Esophagus squamous epithelium (tissue), 5 donors: ENCODE measurements at places on chromosomes 6 and 20. TPM values are rescaled to one million over a fixed set of nuclear protein-coding genes. Genes with fewer than 3 reads are reported as not detected.

DNA sequence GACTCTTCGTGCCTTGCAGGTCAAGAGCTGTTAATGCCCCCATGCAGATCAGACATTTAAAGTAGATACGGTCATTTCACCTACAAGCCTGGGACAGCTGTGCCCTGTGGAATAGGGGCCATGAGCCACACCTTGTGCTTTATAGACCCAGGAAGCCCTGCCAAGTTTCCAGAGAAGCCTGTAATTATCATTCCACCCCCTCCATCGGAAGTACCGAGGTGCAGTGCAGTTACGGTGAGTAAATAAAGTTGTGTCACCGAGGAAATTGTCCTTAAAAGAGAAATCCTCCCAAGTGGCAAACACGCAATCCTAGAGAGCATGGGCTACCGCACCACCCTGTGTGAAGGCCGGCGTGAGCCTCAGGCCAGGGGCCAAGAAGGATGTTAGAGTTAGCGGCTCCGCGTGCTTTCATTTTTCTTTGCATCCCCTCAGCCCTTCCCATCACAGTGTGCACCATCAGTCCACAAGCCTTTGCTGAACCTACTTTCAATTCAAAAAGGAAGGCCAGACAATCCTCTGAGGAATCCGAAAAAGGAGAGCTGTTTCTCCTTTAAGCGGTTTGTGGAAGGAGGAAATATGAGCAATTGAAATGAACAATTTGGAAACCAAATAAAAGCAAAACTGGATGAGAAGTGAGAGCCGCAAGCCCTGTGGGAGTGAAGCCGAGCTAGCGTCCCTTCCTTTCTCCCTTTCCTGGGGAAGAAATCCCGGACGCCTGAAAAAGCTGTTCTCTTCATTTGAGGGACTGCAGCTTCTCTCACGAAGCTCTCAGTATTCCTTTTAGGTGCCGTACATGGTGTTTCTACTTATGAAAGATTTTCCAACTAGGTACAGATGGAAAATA is 183.3 kb upstream of the PDE10A start:
- H3K27ac ChIP-seq = no peak overlapping the region
- no peaks in the 10 kb centered on the region for H3K36me3 ChIP-seq
- no peaks in the 10 kb centered on the region for H3K27me3 ChIP-seq
- H3K4me1 ChIP-seq = no peaks in the 10 kb centered on the region
- DNase-seq = no peak
- peak overlapping the region; percentile 38 for H3K4me3 ChIP-seq

- DNase-seq = no peak
- H3K27me3 ChIP-seq = no peaks in the 10 kb centered on the region
- peaks cover 100% of the 10 kb centered on the region for H3K36me3 ChIP-seq
Observed at GRCh38 chr20:41119614-41120561, 17.5 kb upstream of the PLCG1 start.

GRCh38 chr6:5490501-5491069 is 229.3 kb downstream of the FARS2 start:
- H3K27ac ChIP-seq = no peak overlapping the region
- no peaks in the 10 kb centered on the region for H3K4me1 ChIP-seq
- no peaks in the 10 kb centered on the region for H3K27me3 ChIP-seq
- H3K4me3 ChIP-seq = no peak overlapping the region

DNA sequence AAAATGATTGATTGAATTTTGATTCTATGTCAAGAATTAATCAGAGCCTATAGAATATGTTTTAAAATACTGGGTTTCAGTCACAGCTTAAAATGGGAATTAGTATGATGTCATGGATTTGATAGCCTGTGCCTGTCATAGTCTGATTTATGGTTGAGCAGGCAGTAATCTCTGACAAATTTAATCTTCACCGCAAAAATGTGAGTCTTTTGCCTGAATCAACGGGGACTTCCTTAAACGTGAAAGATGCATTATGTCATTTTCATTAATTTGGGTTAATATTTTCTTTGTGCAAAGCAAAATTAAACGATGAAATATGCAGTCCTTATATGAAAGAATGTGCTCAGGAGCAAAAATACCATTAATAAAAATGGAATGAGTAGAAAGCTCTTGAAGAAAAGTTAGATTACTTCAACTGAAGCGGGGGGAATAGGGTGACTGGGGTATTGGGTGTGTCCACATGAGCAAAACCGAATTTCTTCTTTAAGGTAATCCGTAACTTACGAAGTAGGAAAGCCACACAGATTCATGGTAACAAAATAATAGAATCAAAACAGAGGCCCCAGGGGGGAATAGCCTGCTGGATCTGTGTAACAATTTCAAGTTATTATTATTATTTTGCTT is 339.6 kb upstream of the NOX3 start:
- no peaks in the 10 kb centered on the region for H3K27me3 ChIP-seq
- no peaks in the 10 kb centered on the region for H3K36me3 ChIP-seq
- no peak for DNase-seq
- no peak overlapping the region for H3K27ac ChIP-seq
- no peak overlapping the region for H3K4me3 ChIP-seq
- no peaks in the 10 kb centered on the region for H3K4me1 ChIP-seq

- H3K27me3 ChIP-seq = no peaks in the 10 kb centered on the region
- H3K4me1 ChIP-seq = peaks cover 12% of the 10 kb centered on the region
- no peak overlapping the region for H3K27ac ChIP-seq
- H3K36me3 ChIP-seq = no peaks in the 10 kb centered on the region
Observed at GRCh38 chr20:54148947-54149764, 24.6 kb downstream of the CYP24A1 start.

Gene NOP56
- total RNA-seq = 153 TPM

Gene OGFR
- total RNA-seq = 19.1 TPM

Gene VPS16
- 36.7 TPM for total RNA-seq
